Nucleus accumbens (tissue), 56 donors: ENCODE measurements at places on chromosomes 4 and X.

DNA sequence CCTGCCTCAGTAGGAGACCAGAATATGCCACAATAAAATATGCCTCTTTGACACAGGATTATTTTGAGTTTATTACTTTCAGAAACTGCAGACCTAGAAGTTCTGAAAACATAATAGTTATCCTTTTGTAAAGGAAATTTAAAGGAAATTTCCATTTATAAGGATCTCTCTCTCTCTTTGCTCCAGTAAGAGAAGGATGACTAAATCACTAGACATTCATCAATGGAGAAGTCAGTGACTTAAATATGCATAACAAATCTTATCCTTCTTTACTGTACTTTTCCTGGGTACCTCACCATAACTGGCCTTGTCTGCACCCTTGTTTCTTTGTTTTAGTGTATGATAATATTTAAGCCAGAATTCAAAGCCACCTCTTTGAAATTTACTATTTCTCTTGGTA, 28.3 kb upstream of the OPHN1 start:
- no peak for DNase-seq

- no peak for DNase-seq
These were observed 280.1 kb upstream of the PPARGC1A start for GRCh38 chr4:24169956-24170355.

DNA sequence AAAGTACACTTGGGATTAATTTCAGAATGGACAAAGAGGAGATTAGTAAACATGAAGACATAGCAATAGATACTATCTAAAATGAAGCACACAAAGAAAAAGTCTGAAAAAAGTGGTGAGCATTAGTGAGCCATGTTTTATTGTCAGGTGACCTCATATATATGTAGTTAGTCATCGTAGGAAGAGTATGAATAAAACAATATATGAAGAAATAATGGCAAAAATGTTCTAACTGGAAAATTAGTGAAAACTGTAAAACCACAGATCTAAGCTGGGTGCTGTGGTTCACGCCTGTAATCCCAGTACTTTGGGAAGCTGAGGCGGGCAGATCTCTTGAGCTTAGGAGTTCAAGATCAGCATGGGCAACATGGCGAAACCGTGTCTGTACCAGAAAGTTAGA, 67.9 kb downstream of the RBPJ start:
- DNase-seq, result no peak

DNA sequence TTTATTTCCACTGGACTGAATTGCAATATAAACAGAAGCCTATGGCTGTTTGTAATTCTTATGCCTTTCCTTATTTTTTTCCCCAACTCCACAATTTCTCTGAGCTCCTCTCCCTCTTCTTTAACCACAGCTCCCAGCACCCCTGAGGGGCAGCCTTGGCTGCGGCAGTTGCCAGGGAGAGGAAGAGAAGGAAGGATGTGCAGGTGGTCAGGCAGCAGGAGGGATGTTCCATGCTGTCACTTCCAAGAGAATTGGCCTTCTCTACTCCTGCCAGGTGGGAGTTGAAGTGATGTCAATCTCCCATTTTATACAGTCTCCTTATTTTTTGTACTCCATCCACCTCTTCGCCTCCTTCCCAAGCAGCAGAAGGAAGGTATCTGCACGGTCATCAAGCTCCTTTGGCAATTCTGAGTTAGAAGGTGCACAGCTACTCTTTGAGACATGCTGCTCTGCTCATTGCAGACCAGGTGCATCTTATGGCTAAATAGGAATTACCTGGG, 343.3 kb upstream of the RPS6KA3 start:
- no peak for DNase-seq

DNA sequence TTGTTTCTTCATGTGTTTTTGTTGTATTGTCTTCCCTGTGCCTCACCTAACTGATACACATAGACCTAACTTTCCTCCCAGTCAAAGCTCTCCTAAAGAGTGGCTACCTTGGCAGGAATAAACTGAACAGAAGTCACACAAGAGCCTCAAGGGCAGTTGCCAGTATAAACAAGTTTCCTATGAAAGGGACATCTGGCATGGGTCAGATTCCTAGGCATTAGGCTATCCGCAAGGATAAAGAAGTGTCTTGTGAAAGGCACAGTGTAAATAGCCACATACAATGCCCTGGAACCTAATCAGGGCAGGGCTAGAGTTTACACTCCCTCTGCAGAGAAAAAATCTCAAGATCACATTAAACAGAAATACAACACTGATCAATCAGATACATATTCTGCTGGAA, 220.8 kb downstream of the SPANXN3 start:
- no peak for DNase-seq
